ENCODE measurements at places on chromosomes 16 and 17.

DNA sequence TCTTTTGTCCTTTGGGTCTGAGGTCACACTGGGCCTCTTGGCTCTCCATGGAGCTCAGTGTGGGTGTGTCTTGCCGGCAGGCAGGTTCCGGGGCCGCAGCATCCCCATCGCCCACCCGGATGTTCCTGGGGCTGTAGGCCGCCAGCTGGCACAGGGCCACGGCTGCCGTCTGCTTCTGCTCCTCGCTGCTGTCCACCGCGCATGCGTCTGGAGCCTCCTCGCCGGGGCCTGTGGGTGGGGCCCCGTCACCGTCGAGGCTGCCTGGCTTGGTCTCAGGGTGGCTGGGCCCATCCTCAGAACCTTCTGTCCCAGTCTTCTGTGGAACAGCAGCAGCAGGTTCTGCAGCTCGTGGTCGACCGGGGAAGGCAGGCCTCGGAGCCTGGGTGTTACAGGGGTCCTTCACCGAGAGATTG, 9.6 kb downstream of the ZNF750 start:
- no peak for DNase-seq

GRCh38 chr17:11005940-11006339, 168.1 kb upstream of the PIRT start:
- no peak for DNase-seq

GRCh38 chr16:12010388-12011251, 34.1 kb downstream of the SNX29 start:
- DNase-seq = no peak

DNA sequence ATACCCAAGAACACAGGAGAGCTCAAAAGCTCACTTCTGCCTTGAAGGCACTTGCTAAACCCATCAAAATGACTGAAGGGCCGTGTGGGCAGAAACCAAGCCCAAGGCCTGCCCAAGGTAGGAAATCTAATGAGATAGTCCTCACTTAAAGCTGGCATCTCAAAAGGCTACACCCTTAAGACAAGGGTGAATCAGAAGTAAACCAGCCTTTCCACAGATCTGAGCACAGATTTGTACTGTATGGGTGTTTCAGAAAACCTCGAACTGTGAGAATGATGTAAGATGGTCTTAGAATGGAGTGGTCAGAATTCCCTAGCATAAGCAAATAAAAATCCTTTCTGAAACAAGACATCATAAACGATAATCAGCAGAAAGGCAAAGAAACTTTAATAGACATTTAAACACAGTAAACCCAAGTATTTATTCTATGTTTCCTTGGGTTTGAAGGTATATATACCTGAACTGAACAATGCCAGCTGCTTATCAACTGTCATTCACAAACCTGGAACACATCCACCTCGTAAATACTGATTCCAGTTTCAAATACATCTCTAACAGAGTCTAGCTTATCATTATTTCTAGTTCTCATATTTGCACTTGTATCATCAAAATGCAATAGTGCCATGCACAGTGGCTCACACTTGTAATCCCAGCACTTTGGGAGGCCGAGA, 37.8 kb downstream of the GLG1 start:
- DNase-seq = no peak

- DNase-seq = peak; percentile 31
Observed at GRCh38 chr16:1929105-1929504, 10.9 kb upstream of the HS3ST6 start.

- no peak for DNase-seq
Observed at GRCh38 chr16:79181419-79181818, 419.1 kb downstream of the MAF start.

DNA sequence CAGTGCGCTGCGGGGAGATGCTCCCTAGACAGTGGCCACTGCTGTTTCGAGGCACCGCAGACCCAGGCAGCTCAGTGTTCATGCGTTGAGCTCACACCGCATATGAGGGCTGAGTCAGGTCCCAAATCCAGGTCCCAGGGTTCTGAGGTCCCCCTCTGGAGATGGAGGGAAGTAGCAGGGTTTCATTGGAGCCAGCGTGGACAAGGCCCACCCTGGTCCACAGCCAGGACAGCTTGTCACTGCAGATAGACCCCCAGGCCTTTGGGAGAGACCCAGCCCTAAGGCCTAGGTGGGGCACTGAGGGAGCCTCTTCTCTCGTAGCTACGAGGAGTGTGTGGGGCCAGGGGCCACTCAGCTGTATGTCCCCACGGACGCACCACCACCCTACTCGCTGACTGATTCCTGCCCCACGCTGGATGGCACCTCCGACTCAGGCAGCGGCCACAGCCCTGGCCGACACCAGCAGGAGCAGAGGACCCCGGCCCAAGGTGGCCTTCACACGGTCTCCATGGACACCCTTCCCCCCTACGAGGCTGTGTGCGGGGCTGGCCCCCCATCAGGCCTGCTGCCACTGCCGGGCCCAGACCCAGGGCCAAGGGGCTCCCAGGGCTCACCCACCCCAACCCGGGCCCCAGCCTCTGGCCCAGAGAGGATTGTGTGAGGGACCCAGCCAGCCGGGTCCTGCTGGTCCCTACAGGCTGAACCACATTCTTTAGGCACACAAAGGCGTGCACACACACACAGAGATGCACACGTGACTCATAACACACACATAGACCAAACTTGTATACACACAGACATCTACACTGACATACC, 53.4 kb downstream of the BEAN1 start:
- no peak for DNase-seq

DNA sequence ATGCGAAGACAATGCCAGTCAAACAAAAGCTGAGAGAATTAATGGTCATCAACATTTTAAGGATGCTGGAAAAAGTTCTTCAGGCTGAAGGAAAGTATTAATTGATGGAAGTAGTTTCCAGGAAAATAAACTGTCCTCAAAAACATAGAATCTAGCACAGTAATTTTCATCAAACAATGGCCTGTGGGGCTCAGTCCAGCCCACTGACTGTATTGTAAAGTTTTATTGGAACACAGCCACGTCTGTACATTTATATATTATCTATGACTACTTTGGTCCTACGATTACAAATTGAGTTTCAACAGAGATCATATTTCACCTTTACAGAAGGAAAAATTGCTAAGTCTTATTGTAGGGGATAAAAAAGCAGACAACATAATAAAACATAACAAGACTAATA, 484.5 kb downstream of the KCNJ2 start:
- DNase-seq = no peak

- no peak for DNase-seq
Observed at GRCh38 chr17:11969565-11969964, 27.7 kb downstream of the ZNF18 start.

DNA sequence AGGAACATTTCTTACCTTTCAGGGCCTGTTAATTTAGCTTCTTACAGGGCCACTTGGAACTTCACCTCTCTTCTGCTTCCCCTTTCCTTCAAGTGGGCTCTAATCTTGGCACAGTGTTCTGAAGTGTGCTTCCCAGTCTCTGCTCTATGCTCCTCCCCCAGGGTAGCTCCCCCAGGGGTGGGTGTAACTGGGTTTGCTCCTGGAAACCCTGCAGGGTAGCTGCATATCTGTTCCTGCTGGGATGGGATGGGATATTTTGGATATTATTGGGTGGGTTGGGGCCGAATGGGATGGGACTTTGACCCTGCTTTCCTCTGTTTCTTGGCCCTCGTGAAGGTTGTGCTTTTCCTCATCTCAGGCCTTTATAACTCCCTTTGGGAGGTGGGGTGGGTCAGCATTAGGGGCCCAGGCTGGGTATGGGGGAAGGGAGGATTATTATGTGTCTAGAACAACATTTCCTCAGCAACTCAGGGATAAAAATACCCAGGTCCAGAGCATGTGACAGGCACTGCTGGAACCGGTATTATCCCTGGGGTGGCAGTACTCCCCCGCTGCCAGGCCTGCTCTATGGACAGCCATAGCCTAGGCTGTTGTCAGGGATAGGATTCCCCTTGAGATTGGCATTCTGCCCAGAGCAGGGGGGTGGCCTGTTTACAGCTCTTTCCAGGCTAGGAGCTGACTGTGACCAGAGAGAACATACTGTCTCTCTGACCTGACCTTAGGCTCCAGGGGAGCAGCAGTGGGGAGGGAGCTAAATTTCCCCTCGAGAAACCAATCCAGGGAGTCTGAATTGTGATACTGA, 5.0 kb downstream of the NFE2L1 start:
- no peak for DNase-seq

- DNase-seq = no peak
Observed at GRCh38 chr16:23691483-23692189, 12.9 kb downstream of the PLK1 start.

- no peak for DNase-seq
Observed at GRCh38 chr17:1779571-1780131, 17.8 kb downstream of the SERPINF1 start.

DNA sequence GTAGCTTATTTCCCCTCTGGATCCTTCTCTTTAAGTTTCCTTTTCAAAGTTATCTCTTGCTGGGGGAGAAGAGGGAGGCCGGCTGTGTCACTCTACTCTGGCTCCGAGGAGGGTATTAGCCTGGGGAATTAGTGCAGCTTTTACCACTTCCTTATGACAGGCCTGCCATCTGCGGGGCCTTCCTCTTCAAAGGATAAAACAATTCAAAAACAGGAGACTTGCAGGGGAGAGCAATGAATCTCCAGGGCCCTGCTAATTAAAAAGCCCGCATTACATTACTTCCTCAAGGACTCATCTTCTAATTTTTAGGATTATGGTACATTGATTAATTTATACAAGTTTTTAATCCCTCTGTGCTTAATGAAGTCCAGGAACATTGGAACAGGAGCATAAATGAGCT, 190.9 kb upstream of the CDH5 start:
- no peak for DNase-seq

- DNase-seq = no peak
Observed at GRCh38 chr17:27457731-27458523, 1.7 kb downstream of the KSR1 start.

DNA sequence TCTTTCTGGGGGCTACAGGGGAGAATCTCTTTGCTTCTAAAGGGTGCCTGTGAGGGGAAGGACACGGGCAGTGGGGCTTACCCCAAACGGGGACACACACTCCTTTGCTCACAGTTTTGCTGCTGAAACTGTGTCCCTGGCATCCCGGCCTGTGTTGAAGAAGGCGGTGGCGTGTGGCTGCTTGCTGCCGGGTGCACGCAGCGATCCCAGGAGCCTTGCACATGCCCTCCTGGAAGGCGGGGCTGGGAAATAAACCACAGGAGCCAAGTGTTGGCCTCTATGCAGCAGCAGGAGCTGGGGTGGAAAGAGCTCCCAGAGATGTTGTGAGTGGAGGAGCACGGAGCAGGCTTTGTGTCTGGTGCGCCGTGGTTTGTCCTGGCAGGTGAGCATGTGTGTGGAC, 131.0 kb upstream of the CIBAR2 start:
- DNase-seq = no peak

- DNase-seq = no peak
Observed at GRCh38 chr17:44757918-44758413, 822 bp upstream of the ADAM11 start.

- DNase-seq = no peak
Observed at GRCh38 chr17:55417411-55418268, 4.0 kb downstream of the MMD start.

DNA sequence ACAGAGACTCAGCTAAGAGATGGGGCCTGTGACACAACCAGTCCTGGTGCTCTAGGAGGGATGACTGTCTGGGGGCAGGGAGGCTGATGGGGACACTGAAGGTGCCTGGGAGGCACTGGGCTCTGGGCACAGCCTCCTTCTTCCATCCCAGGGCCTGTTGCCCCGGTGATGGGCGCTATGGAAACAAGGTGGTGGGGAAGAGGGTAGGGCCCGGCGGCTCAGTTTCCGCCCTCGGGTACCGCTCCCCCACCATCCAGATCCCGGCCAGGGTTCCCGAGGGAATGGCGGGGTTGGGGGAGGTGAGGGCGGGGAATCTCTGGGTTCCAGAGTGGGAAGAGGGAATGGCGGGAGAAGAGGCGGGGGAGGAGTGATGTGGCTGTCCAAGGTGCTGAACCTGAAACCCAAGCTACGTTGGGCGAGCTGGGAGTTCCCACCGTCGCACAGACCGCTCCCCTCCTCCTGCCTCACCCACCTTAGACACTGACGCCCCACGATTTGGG, 981 bp downstream of the KCNH4 start:
- DNase-seq = peak; percentile 47

GRCh38 chr17:33284022-33284421, 9.1 kb downstream of the ASIC2 start:
- no peak for DNase-seq

DNA sequence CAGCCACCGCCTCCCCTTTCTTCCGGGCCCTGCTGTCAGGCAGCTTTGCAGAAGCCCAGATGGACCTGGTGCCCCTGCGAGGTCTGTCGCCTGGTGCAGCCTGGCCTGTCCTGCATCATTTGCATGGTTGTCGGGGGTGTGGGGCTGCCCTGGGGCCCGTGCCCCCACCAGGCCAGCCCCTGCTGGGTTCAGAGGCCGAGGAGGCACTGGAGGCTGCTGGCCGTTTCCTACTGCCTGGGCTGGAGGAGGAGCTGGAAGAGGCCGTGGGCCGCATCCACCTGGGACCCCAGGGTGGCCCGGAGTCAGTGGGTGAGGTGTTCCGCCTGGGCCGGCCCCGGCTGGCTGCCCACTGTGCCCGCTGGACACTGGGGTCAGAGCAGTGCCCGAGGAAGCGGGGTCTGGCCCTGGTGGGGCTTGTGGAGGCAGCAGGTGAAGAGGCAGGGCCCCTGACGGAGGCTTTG, 5.5 kb upstream of the TGFB1I1 start:
- DNase-seq = no peak

DNA sequence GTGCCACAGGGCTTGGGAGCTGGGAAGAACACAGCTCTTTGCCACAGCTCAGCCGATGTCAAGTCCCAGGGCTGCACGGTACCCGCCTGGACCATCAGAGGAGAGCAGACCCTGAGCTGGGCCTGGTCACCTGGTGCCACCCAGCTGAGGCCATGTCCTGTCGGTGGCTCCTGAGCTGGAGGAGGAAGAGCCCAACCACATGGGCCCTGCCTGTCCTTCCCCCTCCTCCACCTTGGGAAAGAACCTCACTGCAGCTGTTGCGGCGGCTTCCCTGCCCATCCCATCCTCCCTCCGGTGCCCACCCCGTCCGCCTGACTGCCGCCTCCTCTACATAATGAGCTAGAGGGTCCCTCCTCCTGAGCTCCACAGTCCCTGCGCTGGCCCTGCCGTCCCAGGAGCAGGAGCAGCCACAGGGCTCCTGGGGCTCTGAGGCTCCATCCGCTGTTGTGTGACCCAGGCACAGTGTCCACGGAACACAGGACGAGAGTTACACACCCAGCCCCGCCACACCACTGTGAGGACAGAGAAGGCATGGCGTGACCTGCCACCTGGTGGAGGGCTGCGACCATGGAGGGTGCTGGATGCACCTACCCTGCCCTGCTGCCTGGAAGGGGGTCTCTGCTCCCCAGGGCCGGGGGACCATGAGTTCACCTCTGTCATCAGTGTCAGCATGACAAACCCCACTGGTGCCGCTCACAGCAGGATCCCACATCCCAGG, 21.4 kb upstream of the CHMP6 start:
- DNase-seq = peak; percentile 63

DNA sequence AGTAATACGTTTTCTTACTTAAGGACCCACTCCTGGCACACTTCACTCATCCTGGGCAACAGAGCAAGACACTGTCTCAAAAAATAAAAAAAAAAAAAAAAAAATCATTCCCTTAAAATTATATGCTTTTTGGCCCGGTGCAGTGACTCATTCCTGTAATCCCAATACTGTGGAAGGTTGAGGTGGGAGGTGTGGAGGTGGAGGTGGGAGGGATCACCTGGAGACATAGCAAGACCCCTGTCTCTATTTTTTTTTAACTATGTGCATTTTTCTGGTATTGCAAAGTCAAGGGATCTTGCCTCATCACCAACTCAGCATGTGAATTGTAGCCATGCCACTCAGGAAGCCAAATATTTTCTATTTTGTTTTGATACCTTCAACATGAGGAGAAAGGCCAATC, 9.7 kb downstream of the STAT5B start:
- no peak for DNase-seq
